NCI-H2029 treated with DMSO at 0.1 percent for 48 hours (cell line): ENCODE measurements at places on chromosomes 3 and 15.
A peak's percentile ranks its signal among the peaks of the same experiment; 100 is the strongest.

GRCh38 chr15:40011303-40011702, 27.7 kb downstream of the SRP14 start:
- no peak for DNase-seq

DNA sequence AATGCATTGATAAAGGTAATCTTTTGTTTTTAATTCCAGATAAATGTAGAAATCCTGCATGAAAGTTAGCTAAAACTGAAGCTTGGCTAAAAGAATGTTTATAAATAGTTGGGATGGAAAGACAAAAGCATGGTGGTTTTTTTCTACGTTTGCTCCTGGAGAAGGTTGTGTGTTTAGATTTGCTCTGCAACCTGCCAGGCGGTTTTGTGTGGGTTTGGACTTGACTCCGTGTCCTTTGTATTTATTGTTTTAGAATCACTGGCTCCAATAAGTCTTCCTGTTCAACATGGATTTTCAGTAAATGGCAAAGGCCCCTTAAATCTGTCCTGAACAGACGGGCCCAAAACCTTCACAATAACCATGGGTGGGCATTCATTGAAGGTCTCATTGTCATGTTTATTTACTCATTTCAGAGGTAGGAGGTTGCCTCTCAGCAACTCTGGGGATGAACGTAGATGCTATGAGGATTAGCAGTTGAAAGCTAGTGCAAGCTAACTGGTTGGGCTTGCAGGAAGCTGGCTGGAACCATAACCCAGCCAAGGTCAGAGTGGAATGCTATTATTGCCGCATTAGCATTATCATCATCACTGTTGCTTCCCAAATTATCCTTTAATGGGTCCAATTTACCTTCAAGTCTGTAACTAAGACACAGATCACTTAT, 60.6 kb upstream of the ADAMTS9 start:
- no peak for DNase-seq

DNA sequence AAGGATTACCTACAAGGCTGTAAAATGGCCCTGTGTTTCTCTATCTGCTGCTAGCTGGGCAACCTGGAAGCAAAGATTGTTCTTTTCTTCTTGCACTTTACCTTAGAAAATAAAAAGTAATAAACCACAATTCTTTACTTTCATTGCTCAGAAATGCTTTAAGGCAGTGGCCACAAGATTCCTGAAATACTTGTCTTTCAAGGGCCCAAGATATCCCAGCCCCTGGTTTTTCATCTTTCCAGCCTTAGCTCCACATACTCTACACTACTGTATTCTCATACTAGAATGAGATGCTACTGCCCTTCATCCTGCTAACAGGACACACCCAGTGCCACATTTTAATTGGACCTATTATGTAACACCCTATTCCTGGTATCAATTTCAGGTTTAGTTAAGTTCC, 78.9 kb downstream of the GTF2E1 start:
- DNase-seq, result no peak

DNA sequence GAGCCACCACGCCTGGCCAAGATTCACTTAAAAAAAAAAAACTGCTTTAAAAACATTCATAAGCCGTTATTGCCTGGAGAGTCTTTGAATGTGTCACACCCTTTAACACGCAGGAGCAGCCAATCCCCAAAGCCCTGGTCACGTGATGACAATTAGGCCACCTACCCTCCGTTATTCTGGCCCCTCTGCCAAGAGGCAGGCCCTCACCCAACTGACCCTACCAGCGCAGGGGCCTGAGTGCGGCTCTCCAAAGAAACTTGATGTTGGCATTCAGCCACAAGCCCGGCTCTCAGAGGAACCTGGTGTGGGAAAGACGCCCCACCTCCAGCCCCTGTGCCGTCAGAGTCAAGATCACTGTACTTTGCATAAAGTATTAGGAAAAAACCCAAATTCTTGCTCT, 11.6 kb upstream of the MUC4 start:
- peak; percentile 44 for DNase-seq

- no peak for DNase-seq
Observed at GRCh38 chr3:122862381-122862780, 67.5 kb downstream of the SLC49A4 start.
